ENCODE measurements at places on chromosomes 5 and 9. TPM values are rescaled to one million over a fixed set of nuclear protein-coding genes. Genes with fewer than 3 reads are reported as not detected.

ZDHHC11 gene
- 11.6 TPM for total RNA-seq

TGFBI gene
- total RNA-seq = 119 TPM

NR2F1-AS1 gene
- 7.0 TPM for total RNA-seq

BHMT2 gene
- 41.9 TPM for total RNA-seq

WDR31 gene
- 2.1 TPM for total RNA-seq

TEK gene
- 25.3 TPM for total RNA-seq

NIPBL gene
- total RNA-seq = 59.4 TPM

SLC23A1 gene
- not detected for total RNA-seq

C6 gene
- 1.7 TPM for total RNA-seq

ANKRD31 gene
- 0.27 TPM for total RNA-seq

ZNF883 gene
- 1.2 TPM for total RNA-seq

GGTA1 gene
- total RNA-seq = 8.7 TPM

TOMM5 gene
- total RNA-seq = 85.6 TPM

PTGES gene
- total RNA-seq = 8.3 TPM

ZNF618 gene
- 6.2 TPM for total RNA-seq

CARTPT gene
- 1.1 TPM for total RNA-seq

ZBTB34 gene
- total RNA-seq = 13.0 TPM

ROPN1L gene
- not detected for total RNA-seq

C9orf40 gene
- 8.2 TPM for total RNA-seq

ST6GALNAC6 gene
- total RNA-seq = 146 TPM

Measured in gastroesophageal sphincter (tissue), 4 donors.